ENCODE measurements at places on chromosomes 13 and 19. TPM values are rescaled to one million over a fixed set of nuclear protein-coding genes. Genes with fewer than 3 reads are reported as not detected.

GRCh38 chr19:41298348-41298964 is 11.5 kb upstream of the CCDC97 start:
- DNase-seq, result no peak

GRCh38 chr13:86757236-86757978 is 913.8 kb upstream of the SLITRK5 start:
- no peak for DNase-seq

DNA sequence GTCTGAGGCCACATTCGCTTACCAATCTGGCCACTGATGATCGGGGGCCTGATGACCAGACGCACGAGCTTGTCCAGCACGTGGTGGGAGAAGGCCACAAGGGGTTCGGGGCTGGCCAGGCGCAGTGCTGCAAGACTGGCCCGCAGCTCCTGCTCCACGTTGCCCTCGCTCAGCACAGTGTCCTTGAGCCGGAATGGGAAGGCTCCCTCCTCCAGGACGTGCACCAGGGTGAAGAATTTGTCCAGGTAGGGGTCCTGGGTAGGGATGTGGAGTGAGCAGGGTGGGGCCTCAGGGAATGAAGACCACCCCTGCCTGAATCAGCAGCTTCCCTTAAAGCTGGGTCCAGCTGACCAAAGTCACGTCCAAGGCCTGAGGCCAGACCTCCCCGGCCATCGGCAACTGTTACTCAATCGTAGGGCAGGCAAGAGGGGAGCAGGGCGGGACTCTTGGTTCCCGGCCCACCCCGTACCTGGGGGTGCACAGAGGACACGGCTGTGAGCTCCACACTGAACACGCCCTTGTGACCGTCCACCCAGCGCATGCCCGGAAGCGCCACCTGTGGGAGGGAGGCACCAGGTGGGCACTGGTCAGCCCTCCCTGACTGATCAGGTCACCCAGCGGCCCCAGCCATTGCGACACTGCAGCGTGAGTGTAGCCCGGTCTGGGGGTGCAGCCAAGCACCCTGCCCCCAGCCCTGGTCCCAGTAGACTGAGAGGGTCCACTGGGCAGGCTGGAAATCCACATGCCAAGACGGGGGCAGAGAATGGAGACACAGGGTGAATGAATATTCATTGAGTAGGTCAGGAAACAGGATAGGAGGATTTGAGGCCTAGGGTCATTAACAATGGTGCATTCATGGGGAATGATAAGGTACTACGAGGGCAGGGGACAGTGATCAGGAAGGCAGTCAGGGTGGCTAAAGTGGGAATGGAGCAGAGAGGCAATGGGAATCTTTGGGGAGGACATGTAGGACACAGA is 2.8 kb upstream of the ANGPTL8 start:
- DNase-seq, result no peak

DNA sequence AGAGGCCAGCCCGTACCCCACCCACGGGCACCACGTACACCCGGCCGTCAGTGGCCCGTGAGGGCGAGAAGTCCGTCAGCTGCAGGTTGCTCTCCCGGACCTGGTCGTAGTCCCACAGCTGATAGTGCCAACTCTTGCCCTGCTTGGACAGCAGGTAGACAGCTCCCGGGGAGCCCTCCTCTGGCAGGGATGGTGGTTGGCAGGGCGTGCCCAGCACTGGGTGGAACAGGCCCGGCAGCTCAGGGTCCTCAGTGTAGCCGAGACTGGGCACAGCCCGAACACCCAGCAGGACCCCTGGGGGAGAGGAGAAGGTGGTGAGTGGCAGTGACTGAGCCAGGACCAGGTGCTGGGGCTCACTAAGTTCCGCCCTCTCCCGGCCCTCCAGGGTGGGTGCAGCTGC is 7.8 kb downstream of the ACTMAP start:
- no peak for DNase-seq

DNA sequence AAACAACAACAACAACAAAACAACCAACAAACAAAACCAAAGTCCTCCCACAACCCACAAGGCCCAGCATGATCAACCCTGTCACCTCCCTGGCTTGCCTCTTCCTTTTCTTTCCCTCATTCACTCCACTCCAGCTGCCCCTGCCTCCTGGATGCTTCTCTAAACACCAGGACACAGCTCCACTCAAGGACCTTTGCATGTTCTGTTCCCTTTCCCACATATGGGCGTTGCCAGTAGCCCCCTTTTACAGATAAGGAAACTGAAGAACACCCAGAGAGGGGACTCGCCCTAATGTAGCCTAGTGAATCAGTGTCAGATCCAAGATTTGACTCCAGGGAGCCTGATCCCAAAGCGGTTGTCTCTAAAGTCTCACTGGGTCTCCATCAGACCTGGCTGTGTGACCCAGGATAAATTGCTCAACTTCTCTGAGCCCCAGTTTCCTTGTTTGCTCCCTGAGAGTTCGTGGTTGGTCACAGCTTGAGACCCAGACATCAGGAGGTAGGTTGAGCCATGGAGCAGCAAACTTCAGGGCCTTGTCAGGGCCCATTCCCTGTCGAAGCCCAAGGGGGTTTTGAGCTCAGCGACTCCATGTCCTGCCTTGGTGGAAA is 3.0 kb upstream of the DOCK6 start:
- no peak for DNase-seq

DNA sequence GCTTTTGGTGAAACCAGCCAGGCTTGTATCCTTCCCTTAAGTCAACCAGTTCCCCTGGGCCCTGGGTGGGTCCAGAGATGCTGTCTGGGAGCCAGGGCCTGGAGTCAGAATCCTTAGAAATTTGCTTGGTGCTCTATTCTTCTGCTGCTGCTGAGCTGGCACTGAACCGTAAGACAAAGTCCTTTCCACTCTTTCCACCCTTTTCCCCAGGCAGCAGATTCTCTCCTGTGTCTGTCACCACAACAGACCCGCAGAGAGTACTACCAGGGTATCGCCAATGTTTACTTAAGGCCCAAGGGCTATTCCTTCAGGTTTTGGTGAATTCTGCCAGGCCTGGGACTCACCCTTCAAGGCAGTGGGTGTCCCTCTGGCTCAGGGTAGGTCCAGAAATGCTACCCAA is 12.2 kb downstream of the IFT88 start:
- no peak for DNase-seq

DNA sequence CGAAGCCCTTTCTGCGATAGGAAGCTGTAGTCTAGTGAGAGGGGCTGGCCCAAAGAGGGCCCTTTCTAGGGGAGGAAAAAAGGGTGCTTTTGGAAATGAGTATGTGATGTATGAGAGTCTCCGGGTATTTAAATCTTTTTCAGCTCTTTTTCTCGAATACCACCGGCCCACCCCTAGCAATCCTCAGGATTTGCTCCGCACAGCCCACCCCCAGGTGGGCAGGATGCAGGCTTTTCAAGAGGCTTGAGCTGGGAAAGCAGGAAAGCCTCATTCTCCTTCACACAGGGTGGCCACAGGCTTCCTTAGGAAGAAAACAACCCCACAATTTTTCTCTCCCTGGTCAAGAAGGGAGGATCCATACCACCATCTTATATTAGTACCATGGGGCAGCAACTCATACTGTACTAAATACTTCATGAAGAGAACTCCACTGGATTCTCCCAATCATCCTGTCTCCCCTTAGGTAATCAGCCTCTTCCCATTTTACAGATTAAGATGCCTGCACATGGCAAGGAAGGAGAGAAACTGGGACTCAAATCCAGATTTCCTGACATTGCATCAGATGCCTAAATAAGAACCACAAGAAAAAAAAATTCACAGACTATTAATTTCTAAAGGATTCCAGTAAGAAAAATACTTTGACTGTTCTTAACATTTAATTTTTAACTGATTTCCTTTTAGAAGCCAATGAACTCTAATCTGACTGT is 84.4 kb downstream of the STK24 start:
- DNase-seq, result no peak

The NDUFA13 gene
- 313 TPM for total RNA-seq

The FREM2 gene
- 0.07 TPM for total RNA-seq

Measured in chondrocyte (in vitro differentiated cells).